ENCODE measurements at places on chromosomes 6 and 20.

DNA sequence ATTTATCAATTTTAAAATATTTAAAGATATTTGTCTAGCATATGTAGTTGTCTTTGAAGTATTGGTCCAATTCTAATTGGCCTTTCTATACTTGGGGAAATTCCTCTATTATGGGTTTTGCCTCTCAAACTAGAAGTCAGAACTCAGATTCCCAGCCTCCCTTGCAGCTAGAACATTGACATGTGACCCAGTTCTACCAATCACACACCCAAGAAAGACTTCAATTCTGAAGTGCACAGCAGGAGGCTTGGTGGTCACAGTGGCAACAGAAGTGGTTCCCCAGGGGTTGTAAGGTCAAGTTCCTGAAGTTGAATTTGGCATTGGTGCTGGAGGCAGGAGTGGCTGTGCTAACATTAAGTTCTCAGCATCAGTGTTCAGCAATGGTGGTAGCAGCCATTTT lies 14.8 kb upstream of the FKBP5 start:
- no peak for DNase-seq

GRCh38 chr6:166313255-166314070 lies 5.3 kb upstream of the PRR18 start:
- DNase-seq, result peak; percentile 27

GRCh38 chr20:56929606-56930005 lies 300.5 kb downstream of the TFAP2C start:
- no peak for DNase-seq

GRCh38 chr6:7650878-7651277 lies 60.9 kb downstream of the SNRNP48 start:
- peak; percentile 43 for DNase-seq

DNA sequence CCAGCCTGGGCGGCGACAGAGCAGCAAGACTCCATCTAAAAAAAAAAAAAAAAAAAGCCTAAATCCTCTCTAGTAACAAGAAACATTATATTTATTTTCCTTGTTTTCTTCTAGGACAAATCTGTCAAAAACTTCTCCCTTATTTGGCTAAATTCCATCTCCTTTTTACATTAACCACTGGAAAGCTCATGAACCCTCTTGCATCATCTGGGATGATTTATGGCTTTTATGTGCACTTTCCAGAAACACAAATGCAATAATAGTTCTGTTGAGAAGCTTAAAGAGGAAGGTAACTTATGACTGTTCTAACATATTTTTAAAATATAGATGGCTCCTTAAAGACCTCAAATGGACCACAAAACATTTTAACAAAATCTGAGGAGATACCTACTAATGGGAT lies 526.1 kb upstream of the SPTLC3 start:
- peak; percentile 37 for DNase-seq

DNA sequence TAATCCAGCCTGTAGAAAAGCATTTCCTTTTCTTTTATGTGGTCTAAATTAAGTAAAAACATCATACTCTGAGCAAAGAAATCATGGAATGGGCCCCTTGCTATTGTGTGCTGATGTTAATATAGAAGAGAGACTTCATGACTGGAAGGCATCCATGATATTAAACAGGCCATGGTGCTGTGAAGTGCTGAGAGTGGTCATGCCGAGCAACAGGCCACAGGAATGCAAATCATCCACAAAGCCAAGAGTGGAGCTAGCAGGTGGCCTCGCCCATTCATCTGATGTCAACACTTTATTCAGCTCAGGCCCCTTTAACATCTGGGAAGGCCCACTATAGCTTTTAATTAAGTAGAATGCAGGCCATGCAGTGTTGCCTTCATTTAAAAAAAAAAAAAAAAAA lies 115.2 kb upstream of the HMGCLL1 start:
- DNase-seq, result peak; percentile 58

- no peak for DNase-seq
These were observed 9.7 kb downstream of the ACSS2 start for GRCh38 chr20:34886122-34886521.

- peak; percentile 28 for DNase-seq
These were observed 152.1 kb downstream of the TFAP2C start for GRCh38 chr20:56781108-56781739.

- DNase-seq, result no peak
These were observed 435 bp downstream of the KIFC1 start for GRCh38 chr6:33391922-33392594.
